ENCODE measurements at places on chromosomes 4 and X. TPM values are rescaled to one million over a fixed set of nuclear protein-coding genes. Genes with fewer than 3 reads are reported as not detected.

Gene RAB33A
- not detected for total RNA-seq

Gene WDR17
- total RNA-seq: 0.84 TPM

Gene FGD1
- 3.0 TPM for total RNA-seq

DNA sequence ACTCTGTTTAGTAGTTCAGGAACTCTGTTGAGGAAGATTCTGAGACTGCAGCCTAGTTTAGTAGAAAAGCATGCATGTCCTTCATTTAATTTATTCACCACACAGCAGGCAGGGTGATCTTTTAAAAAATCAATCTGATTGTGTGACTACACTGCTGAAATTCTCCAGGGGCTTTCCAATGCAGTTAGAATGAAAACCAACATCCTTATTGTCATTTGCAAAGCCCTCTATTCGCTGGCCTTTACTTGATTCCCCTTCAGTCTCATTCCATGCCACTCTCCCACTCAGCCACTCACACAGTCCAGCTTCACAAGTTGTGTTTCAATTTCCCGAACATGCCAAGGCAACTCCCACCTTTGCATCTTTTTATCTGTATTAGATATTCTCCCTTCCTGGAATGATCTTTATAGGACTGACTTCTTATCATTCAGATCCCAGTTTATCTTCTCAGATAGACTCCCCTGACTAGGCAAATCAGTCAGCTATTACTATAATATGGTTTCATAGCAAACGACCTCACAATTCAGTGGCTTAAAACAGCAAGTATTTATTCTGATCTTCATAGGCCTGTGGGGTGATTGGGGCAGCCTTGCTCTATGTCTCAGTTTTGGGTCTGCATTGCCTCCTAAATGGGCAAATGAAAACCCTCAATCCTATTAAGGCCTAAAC is 21.3 kb upstream of the FTHL17 start:
- no peak for DNase-seq

- no peak for DNase-seq
Measured at GRCh38 chr4:116599859-116600258, 485.5 kb downstream of the TRAM1L1 start.

DNA sequence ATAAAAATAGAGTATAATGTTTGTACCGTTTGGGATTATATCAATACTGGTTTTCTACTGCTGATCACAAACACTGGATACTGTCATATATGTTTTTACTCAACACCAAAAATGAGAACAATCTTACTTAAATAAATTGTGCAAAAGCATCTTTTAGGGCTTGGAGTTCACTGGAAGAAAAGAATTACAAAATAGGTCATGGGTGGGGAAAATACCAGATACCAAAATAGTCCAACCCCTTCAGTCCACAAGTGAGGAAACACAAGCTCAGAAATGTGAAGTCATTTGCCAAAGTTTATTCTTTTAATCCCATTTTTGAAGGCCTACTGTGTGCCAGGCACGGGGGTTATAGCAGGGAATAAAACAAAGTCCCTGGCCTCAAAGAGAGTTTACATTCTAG is 64.4 kb downstream of the ADGRG2 start:
- no peak for DNase-seq

DNA sequence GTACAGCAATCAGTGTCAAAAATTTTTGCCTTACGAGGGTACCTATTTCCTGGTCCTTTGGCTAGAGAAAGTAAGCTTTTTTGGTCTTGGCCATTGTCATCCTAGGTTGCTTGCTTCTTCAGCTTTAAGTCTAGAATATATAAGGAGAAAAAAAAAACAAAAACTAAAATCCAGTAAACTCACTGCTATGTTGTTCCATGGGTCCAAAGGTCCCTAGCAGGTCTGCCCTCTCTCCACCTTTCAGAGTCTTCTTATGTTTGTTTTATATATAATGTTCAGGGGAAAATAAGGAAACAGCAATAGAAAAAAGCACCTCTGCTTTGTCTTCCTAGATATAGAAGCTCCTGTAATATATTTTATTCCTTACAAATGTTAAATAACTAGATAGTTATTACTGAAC is 18.1 kb upstream of the BMP2K start:
- no peak for DNase-seq

DNA sequence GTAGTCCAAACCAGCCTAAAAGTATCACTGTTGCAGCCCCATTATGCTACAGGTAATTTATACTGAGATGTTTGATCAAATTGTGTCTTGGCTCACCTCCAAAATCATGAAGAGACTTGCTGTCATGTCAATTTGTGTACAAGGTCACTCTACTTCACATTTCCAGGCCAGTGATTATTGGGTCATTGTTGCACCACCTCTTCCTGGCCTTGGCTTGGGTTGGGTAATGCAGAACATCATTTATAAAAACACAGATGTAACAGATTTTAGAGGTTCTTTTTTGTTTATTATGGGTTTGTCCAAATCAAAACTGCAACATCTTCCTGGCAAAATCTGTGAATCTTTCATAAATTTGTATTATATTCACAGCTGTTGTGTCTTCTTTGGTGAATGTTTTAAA is 459.5 kb downstream of the ANKRD50 start:
- no peak for DNase-seq

DNA sequence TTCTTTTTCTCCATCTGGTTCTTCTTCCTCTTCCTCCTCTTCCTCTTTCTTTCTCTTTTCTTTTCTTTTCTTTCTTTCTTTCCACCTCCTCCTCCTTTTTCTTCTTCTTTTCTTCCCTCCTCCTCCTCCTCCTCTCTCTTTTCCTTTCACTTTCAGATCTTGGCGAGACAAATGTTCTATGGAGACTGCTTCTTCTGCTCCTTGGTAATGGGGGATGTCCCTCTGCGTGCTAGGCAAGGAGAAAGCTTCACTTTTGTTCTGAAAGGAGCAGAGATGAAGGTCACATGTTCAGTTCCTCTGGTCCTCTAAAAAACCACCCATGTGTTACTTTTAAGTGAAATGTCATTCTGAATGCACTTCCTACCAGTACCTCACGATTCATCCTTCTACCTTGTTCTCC is 33.2 kb downstream of the NBDY start:
- DNase-seq: no peak

GRCh38 chr4:109798866-109799265 is 2.9 kb downstream of the CFI start:
- no peak for DNase-seq

DNA sequence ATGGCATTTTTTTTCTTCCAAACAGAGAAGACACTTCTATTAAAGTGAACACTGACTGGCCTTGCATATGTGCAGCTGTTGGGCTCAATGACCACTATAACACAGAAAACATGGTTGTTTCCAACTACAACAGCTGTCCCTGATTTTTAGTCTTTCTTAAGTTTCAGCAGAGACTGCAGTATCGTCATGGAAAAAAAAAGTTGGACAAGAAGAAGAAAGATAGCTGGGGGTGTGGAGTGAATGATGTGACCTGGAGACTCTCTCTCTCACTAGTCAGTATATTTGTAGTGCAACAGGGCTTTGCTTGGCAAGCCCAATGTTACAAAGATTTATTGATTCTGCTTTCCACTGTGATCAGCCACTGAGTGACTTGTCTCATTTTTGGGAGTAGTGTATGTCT is 29.5 kb upstream of the C4orf54 start:
- DNase-seq: no peak

DNA sequence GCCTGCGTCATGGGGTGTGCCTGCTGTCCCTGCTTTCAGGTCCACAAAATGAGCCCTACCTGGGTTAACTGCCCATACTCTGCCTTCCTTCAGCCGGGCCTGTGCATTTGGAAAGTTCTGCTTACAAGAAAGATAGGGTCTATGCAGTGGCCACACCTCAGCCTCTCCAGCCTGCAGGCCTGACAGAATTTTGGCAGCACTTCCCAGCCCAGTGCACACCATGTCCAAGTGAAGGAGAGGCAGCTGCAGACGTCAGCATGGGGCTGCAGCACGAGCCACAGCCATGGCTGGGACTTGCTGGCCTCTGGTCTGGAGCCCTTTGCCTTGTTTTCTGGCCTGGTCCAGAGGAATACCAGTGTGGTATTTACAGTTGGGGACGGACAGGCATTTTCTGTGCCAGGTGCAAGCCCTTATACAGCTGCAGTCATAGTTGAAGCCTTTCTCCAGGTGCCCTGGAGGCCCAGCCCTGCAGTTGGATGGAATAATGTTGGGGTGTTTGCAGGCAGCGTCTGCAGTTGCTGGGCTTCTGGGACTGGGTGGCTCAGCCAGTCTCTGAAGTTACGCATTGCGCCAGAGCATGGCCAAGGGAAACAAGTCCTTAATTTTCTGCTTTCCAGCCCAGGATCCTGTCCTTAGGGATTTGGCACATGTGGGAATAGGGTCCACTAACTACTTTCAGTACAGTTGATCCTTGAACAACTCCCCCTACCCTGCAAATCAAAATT is 26.2 kb downstream of the JADE1 start:
- DNase-seq: no peak
